Right lung (tissue), 10 donors: ENCODE measurements at places on chromosomes 13 and 19. TPM values are rescaled to one million over a fixed set of nuclear protein-coding genes. Genes with fewer than 3 reads are reported as not detected.

The C13orf46 gene
- 0.18 TPM for polyA plus RNA-seq

The LGALS4 gene
- polyA plus RNA-seq: 2.5 TPM

The MEX3D gene
- 23.8 TPM for polyA plus RNA-seq

GRCh38 chr19:46926170-46927071, 65.6 kb downstream of the ARHGAP35 start:
- DNase-seq: no peak

GRCh38 chr19:35136977-35137702, 1.5 kb upstream of the FXYD1 start:
- DNase-seq: no peak

GRCh38 chr19:48918801-48919247, 14.7 kb upstream of the DHDH start:
- no peak for DNase-seq

- no peak for DNase-seq
Observed at GRCh38 chr13:22836475-22836874, 344.3 kb upstream of the SGCG start.

- DNase-seq: peak; percentile 73
Observed at GRCh38 chr19:57934820-57935665, at the start of gene ZNF418. Gene ZNF418, minus strand, starts transcription at chr19:57935402. Its CDS starts 1,580 bp downstream, at chr19:57933822.

GRCh38 chr13:49029570-49029969, 53.9 kb downstream of the FNDC3A start:
- DNase-seq: no peak

GRCh38 chr13:75798353-75799255, 162.5 kb downstream of the LMO7 start:
- DNase-seq: no peak

- peak; percentile 62 for DNase-seq
Observed at GRCh38 chr13:31209172-31209840, 9.5 kb downstream of the B3GLCT start.

GRCh38 chr13:19153782-19154450, 27.7 kb downstream of the TUBA3C start:
- no peak for DNase-seq

- no peak for DNase-seq
Observed at GRCh38 chr13:62781866-62782265, 1366.2 kb upstream of the PCDH20 start.
